ENCODE measurements at places on chromosomes 6 and 20. TPM values are rescaled to one million over a fixed set of nuclear protein-coding genes. Genes with fewer than 3 reads are reported as not detected.

Gene BCAS1
- 0.53 TPM for total RNA-seq

Gene NKX2-2
- not detected for total RNA-seq

Gene PLA2G7
- total RNA-seq: not detected

Gene PRL
- not detected for total RNA-seq

Gene COL9A1
- total RNA-seq: not detected

Gene TAP2
- total RNA-seq: 15.5 TPM

Gene DPPA5
- total RNA-seq: not detected

Gene SGK2
- total RNA-seq: 5.6 TPM

Gene CLDN20
- total RNA-seq: not detected

Gene NDRG3
- 21.9 TPM for total RNA-seq

Gene NFKBIE
- 14.8 TPM for total RNA-seq

Gene FAM83B
- 0.07 TPM for total RNA-seq

Gene PPP1R3G
- 1.6 TPM for total RNA-seq

Data from A549 treated with CpdA at 1 μM for 4 hours (cell line).